ENCODE measurements at places on chromosomes 3 and 15.

DNA sequence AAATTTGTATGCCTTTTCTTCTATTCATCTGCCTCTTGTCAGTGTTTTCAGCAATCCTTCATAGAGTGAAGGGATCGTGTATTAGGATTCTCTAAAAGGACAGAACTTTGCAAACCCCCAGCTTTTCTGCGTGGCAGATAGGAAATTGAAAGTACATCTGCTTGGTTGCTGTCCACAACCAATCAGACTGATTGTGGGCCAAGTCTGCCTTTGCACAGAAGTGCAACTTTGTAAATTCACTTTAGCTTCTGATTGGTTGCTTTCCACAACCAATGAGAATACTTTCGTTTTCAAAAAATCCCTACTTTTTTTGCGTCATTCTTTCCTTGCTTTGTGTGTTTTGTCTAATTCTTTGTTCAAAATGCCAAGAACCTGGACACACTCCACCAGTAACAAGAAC is 847.4 kb downstream of the FHIT start:
- no peak for DNase-seq

- no peak for DNase-seq
Observed at GRCh38 chr15:44554934-44555723, 18.2 kb downstream of the EIF3J start.

- DNase-seq, result no peak
Observed at GRCh38 chr3:169964176-169964575, 2.4 kb upstream of the SEC62 start.

- no peak for DNase-seq
Observed at GRCh38 chr15:92591275-92591674, 64.3 kb downstream of the FAM174B start.

- DNase-seq, result no peak
Observed at GRCh38 chr3:186149319-186149960, 40.6 kb upstream of the ETV5 start.

DNA sequence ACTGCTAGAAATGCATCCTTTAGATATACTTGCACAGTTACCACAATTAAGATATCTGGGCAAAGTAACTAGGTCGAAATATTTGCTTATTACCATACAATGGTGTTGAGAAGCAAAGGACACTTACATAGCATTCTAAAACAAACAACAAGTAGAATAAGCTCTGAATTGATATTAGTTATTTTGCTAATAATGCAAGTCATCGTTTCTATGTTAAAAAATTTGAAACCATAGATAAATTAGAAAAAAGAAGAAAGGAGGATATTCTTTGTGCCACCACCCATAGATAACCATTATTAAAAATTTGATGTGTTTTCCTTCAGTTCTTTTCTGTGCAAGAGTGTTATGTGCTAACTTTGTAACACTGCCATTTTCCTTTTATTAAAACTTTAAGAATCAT is 435.3 kb downstream of the RBMS3 start:
- no peak for DNase-seq

DNA sequence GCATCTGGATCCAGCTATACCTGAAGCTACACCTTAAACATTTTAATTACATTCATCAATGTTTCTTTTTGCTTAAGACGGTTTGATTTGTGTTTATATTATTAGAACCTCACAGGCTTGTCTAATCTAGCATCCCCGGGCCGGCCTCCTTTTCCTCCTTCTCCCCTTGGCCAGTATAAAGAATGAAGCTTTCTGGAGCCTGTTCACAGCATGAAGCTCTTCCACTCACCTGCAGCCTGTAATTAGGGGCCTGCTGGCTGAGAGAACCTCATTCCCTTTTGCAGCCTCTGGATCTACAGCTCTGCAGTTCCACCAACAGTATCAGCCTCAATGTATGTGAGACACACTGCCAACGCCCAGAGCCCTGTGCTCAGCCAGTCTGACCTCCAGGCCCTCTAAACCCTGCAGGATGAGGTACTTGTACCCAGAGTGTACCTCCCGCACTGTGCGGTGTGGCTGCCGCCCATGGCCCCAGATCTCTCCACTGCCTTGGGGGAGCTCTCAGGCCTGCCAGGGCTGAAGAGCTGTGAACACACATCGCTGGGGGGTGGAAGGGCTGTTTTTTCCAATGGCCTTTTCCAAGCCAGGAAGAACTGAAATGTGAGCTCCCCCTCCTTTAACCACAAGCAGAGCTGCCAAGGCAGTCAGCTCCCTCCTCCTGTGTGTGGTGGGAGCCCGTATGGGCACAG is 114.7 kb upstream of the ALDH1A3 start:
- no peak for DNase-seq

- DNase-seq, result no peak
Observed at GRCh38 chr3:133832802-133833144, 27.2 kb downstream of the SRPRB start.

DNA sequence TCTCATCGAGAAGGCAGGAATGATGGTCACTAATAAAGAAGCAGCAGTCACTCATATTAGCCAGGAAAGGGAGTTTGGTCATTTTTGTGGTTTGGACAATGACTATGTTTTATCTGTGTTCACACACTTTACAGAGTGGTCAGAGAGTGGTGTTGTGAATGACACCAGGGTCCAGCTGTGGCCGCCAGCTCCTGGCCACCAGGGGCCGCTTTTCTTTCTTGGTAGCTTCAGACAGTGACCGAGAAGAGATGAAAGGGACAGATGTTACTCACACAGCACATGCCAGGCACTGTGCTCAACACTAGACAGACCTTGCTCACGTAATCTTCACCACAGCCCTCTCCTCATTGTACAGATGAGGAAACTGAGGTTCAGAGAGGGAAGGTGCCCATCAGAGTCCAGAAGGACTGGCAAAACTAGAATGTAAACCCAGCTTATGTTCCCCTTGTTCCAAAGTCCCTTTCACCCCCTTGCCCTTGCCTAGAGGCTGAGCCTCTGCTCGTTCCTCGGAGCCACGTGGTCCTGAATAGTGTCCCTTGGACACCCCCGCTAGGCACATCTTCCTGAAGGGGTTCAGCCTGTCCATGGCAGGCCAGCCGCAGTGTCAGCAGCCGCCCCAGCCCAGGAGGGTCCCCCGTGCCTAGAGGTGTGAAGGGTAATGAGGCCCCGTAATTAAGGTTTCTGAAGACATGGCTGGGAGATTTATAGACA is 55.6 kb downstream of the CYP11A1 start:
- DNase-seq, result peak; percentile 42

- peak; percentile 93 for DNase-seq
Observed at GRCh38 chr3:140128217-140128616, 193.2 kb downstream of the CLSTN2 start.

DNA sequence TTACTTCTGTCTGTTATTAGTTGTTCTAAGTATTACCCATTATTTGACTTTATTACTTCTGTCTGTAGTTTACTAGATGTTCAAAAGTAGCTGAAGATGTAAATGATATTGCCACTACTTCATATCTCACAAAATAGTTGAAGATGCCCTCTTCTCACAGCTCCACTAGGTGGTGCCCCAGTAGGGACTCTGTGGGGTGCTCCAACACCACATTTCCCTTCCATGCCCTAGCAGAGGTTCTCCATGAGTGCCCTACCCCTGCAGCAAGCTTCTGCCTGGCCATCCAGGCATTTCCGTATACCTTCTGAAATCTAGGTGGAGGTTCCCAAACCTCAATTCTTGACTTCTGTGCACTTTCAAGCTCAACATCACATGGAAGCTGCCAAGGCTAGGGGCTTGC is 80.8 kb downstream of the KCNH8 start:
- no peak for DNase-seq

GRCh38 chr3:146326875-146327543 is 76.1 kb upstream of the PLSCR4 start:
- peak; percentile 5 for DNase-seq

DNA sequence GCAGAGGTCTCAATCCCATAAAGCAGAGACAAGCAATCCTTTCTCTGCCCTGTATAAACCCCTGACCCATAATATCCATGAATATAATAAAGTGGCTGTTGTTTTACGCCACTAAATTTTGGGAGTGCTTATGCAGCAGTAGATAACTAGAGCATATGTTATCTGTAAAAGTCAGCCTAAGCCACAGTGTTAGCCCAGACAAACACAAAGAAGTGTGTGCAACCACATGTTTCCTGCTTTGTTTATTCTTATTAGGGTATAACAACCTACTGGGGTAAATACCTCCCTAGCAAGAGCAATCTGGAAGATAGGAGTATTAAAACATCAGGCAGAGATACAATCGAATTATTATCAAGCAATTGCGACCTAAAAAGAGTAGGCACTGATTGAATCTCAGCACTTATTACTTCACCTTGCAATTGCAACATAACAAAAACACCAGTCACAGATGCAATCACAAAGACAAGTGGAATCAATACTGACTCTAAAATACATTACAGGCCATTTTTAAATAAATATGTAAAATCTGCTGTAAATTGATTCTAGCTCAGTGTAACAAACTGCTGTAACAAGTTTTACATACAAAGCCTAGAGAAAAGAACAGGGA is 94.6 kb upstream of the UBE2E2 start:
- DNase-seq, result no peak

DNA sequence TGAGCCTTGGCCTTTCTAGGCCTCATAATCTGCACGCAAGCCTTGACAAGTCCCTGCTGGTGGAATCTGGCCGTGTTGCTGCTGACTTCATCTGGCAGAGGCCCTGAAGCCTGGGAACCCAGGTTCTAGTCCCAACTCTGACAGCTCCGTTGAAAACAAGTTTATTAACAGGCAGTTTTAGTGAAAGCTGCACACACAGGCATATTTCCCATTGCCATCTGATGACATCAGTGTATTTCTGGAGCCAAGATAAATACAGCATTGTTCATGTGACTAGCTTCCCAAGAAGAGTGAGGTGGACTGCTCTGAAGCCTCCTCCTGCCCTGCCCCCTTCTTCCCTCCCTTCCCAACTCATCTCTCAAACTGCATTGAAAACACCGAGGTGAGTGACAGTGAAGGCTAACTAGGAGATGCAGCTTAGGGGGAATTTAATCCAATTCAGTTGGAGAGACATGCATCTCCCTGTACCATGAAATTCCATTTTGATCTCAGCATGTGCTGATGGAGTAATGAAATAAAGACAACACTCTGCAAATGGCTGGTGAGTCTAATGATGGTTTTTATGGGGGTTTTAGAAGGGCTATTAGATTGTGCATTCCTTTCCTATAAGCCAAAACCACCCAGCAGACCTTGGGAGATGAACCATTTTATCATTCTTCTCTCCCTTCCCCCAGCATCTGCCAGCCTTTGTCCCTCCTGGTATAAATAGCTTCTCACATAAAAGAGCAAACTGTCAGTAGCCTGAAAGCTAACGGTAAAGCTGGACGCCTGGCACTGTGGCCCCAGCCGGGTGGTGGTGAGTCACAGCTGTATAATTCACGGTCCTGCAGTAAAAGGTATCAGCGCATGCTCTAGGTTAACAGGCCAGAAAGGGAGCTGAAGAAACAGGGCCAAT is 38.0 kb downstream of the PRICKLE2 start:
- peak; percentile 77 for DNase-seq

- no peak for DNase-seq
Observed at GRCh38 chr3:17013050-17013449, 128.3 kb downstream of the PLCL2 start.

GRCh38 chr3:157030712-157031111 is 129.2 kb downstream of the CCNL1 start:
- DNase-seq, result no peak

GRCh38 chr3:134425943-134426342 is 51.7 kb upstream of the AMOTL2 start:
- DNase-seq, result no peak

GRCh38 chr3:69880069-69880640 is 119.4 kb upstream of the SAMMSON start:
- no peak for DNase-seq

- DNase-seq, result no peak
Observed at GRCh38 chr3:194284351-194284750, 66.8 kb downstream of the CPN2 start.

GRCh38 chr3:57279685-57280084 is 12.8 kb downstream of the ASB14 start:
- DNase-seq, result no peak

DNA sequence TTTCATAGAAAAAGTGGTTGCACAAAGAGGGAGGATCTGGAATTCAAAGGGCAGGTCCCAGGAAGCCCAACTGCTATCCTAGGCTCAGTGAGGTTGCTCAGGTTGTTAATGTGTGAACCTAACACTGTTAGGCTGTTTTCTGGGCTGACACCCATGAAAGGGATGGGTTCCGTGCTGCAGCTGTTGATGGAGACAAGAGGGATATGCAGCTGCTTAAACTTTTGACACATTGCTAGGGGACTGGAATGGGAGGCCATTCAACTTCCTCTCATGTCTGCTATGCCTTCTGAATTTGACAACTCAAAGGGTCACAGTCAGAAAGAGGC is 198.0 kb upstream of the NR2E3 start:
- DNase-seq, result no peak

DNA sequence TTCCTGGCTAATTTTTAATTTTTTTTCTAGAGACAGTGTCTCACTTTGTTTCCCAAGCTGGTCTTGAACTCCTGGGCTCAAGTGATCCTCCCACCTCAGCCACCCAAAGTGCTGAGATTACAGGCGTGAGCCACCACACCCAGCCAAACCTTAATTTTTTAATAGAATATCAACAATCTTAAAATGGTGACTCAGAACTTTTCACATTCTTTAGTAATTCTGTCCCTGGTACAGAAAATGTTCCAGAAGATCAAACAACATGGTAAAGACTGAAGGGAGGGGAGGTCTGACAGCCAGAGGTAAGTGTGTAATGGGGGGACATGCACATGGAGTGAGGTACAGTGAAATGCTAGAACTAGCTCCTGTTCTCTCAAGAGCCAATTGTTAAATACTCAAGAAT is 38.2 kb downstream of the DNAH12 start:
- no peak for DNase-seq

DNA sequence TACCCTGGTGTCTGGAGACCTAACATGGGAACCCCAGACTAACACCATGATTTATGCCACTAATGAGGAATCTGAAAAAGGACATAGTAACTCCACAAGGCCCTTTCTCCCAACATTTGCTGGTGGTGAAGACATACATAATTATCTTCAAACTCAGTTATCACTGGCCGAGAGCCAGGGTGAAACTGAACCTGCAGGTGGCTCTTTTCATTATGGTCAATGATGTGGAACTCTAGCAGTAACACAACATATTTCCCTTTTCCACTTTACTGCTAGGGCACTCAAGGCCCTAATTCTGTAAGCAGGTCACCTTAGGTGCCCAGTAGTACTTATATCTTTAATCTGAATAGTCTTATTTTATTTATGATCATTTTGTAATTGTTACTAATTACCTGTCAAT is 326.4 kb upstream of the SATB1 start:
- no peak for DNase-seq

DNA sequence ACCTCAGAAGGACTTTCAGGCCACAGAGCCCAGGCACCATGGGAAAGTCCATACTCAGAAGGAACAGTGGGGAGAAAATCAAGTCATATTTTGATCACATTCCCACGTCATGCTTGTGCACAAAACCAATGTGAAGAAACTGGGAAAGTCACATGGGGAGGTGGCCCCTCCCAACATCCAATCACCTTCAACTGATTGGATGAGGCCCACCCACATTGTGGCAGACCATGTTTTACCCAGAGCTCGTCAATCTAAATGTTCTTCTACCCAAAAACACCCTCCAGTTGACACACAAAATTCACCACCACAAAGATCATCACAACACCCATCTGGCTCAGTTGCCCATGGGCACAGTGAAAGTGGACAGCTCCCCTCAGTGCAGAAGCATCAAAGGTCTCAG is 248.2 kb upstream of the IGF1R start:
- DNase-seq, result no peak

GRCh38 chr3:123760817-123761216 is 123.3 kb downstream of the MYLK start:
- no peak for DNase-seq

- DNase-seq, result no peak
Observed at GRCh38 chr3:109683746-109684145, 346.4 kb upstream of the DPPA4 start.

GRCh38 chr3:74992898-74993297 is 378.4 kb upstream of the CNTN3 start:
- DNase-seq, result no peak

GRCh38 chr3:126152901-126153694 is 27.3 kb downstream of the ALDH1L1 start:
- DNase-seq, result no peak
